SK-N-DZ (cell line): ENCODE measurements at places on chromosomes 4 and X.

DNA sequence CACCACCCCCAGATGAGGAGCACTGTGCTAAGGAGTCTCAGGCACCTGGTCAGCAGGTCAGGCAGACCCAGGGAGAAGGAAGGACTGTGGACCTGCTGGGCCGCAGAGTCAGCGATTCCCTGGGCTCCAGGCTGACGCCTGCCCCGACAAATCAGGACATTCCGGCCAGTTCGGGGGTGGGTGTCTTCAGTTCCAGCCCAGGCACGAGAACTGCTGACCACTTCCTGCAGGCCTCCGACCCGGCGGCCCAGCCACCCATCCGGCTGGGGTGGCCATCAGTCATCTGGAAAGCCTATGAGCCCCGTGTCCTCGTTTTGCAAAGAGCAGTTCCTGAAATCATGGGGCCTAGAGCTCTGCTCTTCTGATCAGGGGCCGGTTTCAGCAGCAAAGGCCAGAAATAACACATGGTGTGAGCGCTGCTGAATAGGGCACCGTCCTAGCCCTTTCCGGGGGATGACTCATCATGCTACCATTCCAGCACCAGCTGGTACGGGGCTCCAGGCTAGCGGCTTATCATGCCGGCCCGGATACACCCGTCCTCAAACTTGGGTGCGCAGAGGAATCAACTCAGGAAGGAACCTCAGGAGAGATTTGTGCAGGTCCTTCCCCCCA, 7.8 kb upstream of the SH3TC1 start:
- no peak for DNase-seq

DNA sequence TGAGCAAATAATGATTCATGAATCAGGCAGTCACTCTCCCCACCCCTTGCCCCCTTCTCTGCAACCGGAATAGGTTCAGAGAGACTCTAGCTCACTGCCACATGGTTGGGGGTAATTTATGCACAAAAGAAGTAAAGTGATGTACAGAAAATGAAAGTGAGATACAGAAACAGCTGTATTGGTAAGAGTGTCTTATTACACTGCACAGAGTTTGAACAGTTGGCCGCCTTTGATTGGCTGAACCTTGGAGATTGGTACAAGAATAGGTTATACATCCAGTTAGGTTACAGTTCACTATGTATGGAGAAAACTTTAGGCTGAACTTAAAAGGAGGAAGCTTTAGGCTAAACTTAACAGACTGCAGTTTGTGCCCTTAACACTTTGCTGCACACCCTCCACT, 34.6 kb upstream of the DIAPH2 start:
- no peak for DNase-seq

- no peak for DNase-seq
Measured at GRCh38 chr4:185272245-185272644, 62.8 kb downstream of the SNX25 start.

DNA sequence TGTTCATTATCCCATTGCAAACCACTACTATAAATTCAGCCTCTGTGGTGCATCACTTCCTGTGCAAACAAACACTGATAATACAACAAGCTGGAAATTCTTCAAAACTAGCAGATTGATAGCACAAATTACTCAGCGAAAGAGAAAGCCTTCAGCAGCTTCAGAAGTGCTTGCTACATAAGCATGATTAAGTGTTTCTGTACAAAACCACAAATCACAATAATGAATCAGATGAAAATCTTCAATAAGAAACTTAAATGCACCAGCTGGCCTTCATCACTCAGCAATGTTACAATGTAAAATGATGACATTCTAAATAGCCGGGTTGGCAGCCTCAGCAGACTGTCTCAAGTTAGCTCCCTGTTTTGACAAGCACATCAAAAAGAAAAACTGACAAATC, 262.2 kb downstream of the SPOCK3 start:
- DNase-seq = peak; percentile 77

GRCh38 chrX:40434947-40435346, 145.8 kb upstream of the ATP6AP2 start:
- peak; percentile 93 for DNase-seq

- no peak for DNase-seq
Measured at GRCh38 chr4:19857380-19857779, 394.3 kb upstream of the SLIT2 start.

DNA sequence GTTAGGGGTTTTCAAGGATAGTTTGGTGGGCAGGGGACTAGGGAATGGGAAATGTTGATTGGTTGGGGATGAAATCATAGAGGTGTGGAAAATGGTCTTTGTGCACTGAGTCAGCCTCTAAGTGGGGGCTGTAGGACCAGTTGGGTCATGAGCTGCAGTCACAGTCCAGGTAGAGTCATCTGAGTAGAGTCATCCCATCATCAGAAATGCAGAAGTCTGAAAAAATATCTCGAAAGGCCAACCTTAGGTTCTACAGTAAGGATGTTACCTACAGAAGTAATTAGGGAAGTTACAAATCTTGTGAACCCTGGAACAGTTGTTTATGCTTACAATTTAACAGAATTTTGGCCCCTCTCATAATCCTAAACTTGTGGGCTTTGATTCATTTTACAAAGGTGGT, 63.4 kb upstream of the AP1S2 start:
- no peak for DNase-seq

- no peak for DNase-seq
Measured at GRCh38 chr4:48693856-48694574, 86.1 kb downstream of the FRYL start.
